ENCODE measurements at places on chromosomes 6 and 20.

- no peak for DNase-seq
Measured at GRCh38 chr6:129276461-129276860, 393.5 kb downstream of the LAMA2 start.

- peak; percentile 37 for DNase-seq
Measured at GRCh38 chr6:11607383-11607782, 69.8 kb downstream of the TMEM170B start.

DNA sequence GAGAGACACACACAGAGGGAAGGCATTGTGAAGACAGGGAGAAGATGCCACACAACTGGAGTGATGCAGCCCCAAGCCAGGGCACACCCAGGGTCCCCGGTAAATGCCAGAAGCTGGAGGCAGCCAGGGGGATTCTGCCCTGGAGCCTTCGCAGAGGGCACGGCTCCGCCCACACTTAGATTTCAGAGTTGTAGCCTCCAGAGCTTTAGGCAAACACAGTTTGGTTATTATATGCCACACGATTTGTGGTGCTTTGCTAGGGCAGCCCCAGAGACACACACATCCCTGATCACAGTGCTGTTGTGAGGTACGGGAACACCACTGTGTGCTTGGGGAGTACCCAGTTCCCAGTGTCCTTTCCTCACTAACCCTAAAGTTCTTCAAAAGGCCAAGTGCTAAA is 280.6 kb downstream of the SMOC2 start:
- no peak for DNase-seq

GRCh38 chr6:15429141-15430110 is 183.6 kb downstream of the JARID2 start:
- peak; percentile 76 for DNase-seq

GRCh38 chr20:21615617-21616080 is 89.8 kb upstream of the PAX1 start:
- DNase-seq = peak; percentile 83

- DNase-seq = no peak
Measured at GRCh38 chr20:51505566-51505965, 37.0 kb downstream of the NFATC2 start.

DNA sequence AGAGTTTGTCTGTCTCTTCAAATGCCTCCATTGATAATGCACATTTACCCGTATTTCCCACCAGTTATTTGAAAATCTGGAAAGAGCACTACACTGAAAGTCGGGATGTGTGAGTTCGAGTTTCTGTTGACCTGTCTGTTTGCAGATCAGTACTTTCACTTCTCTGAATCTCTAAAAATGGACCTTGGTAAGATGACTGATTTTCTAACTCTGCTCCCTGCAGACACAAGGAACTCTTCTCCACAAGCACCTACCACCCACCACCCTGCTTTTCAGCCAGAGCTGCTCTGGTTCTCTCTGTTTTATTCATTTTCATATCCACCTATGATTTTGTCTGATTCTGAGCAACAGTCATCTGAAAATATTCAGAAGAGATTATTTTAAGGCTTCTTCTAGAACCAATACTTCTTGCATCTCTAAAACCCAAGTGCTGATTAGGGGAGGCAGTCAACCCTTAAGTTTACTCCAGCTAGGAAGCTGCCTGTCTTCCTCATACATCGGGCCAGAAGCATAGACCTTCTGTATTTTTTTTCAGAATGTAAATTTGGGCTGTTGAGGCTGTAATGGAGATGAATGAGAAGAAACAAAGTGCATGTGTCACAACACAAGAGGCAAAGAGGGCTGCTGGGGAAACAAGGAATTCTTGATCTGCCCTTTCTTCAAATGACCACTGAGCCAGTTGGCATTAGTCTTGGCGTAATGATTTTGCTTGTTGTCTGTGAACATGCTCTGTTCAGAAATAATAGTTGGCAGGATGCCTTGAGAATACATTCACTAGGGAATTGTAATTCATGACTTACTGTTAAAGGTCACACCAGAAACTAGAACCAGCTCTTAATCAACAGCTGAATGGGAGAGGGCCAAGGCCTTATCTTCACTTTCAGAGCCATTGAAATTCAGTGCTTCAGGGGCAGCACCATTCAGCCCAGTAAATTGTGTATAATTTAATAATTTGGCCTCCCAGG is 85.4 kb upstream of the MYLIP start:
- DNase-seq = no peak

DNA sequence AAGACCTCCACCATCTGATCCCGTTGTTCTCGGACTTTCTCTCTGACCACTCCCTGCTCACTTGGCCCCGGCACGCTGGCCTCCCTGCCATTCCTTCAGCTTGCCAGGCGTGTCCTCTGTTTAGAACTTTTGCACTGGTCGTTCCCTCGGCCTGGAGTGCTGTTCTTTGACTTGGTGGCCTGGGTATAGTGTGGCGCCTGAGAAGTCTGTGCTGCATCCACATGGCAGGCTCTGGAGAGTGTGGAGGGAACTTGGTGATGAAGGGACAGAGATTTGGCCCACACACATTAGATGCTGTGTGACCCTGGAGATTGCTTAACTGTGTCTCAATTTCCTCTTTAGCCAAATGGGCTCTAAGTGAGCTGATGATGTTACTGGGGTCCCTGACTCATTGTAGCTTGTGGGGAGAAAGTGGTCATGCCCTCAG is 13.0 kb upstream of the TGM2 start:
- no peak for DNase-seq

DNA sequence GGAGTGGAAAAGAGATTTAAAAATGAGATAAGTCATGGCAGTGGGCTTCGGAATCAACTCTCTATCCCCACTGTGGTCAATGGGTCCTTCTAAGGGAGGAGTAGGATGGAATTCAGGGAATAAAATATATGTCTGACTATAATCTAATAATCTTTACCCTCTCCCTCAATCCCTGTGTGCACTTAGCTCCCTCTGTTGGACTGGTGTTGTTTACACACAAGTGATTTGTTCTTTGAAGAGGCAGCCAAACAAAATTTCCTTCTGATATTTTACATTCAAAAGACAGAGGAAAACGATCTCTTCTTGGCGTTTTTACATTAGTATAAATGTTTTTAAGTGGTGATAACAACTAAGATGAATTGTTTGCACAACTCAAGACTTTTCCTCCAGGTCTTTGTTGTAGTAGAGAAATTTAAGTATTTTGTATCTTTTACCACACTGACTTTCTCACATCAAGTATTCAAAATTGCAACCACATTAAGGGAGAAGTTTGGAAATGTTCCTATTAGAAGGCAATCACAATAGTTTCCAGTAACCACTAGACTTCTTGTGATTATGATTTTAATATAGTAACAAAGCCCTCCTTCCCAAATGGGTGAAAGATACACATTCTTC is 317.8 kb downstream of the CENPW start:
- DNase-seq = peak; percentile 54

- DNase-seq = peak; percentile 41
Measured at GRCh38 chr6:139392794-139393193, 18.3 kb upstream of the CITED2 start.

- DNase-seq = no peak
Measured at GRCh38 chr6:6148192-6148815, 141.6 kb upstream of the NRN1 start.

DNA sequence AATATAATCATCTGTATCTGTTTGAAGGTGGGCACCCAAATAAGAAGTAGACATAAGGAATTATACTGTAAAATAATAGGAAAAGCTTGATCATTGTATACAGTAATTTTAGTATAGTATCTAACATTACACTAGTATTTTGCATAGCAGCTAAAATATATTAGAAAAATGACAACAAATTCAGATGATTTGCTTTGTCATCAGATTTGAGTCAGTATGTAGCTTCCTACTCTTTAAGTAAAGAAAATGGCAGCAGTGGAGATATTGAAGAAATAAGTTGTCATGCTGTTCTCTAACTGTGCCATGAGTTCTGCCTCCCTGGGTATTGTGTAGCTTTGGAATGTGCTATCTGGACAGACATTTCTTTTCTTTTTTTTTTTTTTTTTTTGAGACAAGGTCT is 74.4 kb downstream of the TIAM2 start:
- DNase-seq = no peak

DNA sequence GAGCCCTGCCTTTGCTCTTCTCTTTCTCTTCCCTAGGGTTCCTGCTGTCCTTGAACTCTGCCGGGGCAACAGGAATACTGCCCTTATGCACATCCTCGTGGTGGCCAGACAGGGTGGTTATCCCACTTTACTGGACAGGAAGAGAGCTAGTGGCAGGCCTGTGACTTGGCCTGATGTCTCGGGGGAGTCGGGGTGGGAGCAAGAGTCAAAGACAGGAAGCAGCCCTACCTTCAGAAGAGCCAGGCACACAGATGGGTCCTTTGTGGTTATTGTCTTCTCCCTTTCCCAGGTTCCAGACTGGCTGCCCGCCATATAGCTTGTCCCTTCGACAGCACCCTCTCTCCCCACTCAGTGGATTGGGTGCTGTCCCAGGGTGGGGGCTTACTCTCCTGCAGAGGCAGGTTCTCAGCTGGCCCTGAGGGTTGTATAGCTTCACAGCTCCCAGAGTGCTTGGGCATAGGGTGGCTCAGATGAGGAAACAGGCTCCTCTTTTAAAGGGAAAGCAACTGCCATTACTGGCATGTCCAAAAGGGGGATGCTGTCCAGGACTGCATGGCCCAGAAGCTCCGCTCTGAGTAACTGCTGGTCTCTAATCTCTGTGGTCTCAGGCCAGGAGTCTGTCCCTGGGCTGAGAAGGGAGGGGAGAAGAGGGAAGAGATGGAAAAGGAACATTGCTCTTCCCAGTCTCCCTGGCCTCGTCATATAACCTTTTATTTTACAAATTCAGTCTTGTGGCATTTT is 17.3 kb downstream of the PLCG1 start:
- DNase-seq = no peak

DNA sequence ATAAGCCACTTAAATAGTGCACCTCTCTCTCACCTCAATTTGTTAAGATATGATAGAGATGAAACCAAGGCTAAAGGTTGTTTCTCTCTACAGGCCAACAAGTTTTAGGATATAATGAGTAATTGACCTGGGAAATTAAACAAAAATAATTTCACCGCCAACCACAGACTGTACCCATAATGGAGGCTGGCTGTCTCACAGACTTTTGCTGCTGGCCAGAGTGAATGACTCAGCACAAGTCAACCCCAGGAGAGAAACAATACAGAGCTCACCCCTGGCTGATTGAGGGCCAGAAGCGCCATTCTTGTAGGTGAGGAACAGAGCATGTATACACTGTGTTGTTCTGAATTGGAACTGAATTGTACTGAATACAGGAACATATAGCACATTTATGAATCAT is 99.9 kb downstream of the CAP2 start:
- peak; percentile 55 for DNase-seq

DNA sequence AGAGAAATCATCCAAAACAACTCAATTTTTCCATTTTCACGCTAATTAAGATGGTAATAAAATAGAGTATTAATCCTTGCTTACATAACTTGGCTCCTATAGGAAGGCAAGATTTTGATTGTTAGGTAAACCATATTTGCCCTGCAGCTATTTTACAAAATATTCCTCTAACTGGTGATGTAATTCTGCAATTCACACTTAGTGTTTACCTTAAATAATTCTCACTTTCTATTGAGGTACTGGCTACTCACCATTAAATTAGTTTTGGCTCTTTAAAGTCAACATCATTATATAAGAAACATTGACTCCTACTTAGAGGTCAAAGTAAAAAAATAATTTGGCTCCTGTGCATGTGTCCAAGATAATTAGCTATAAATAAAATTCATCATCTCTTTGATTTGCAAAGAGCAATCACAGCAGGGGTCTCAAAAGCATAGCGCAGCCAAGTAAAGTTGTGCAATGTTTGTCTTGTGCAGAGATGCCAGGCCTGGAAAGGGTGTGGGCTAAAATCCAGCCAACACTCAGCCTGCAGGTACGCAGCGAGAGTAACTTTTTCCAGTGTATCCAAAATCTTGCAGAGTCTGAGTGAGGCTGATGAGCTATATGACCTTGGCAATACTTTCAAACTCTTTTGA is 501.2 kb downstream of the MMUT start:
- DNase-seq = no peak

DNA sequence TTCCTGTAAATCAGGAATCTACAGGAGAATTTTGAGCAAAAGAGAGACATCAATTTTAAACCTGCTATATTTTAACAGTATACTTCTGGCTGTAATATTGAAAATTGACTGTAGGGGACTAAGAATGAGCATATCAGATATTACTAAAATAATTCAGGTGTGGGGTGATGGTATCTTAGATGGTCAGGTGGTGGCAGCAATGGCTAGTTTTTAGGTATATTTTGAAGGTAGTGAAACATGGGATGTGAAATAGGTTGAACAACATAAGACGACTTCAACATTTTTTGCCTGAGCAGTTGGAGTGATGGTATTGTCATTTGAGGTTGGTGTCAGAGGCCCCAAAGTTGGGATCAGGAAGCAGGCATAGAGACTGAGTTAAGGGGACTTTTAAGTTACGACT is 32.1 kb downstream of the FAM83B start:
- DNase-seq = no peak

GRCh38 chr6:4435981-4436445 is 300.6 kb upstream of the ECI2 start:
- no peak for DNase-seq

GRCh38 chr6:110786271-110786670 is 29.0 kb downstream of the CDK19 start:
- no peak for DNase-seq

DNA sequence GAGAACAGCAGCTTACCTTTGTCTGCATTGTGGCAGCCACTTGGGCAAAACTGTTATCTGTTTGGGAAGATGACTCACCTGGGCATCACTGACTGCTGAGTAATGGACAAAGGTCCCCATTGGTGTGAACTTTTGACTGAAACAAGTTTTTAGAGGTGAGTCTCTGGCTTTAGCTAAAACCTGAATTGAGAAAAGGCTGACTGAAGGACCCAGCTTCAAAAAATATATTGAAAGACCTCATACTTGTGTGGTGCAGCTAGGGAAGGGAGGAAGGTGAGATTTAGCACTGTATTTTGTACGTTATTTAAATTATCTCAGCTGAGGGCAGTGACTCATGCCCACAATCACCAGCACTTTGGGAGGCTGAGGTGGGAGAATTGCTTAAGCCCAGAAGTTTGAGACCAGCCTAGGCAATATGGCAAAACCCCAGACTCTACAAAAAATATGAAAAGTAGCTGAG is 4.5 kb upstream of the CITED2 start:
- DNase-seq = no peak

- DNase-seq = no peak
Measured at GRCh38 chr6:124090491-124090890, 286.8 kb downstream of the NKAIN2 start.

DNA sequence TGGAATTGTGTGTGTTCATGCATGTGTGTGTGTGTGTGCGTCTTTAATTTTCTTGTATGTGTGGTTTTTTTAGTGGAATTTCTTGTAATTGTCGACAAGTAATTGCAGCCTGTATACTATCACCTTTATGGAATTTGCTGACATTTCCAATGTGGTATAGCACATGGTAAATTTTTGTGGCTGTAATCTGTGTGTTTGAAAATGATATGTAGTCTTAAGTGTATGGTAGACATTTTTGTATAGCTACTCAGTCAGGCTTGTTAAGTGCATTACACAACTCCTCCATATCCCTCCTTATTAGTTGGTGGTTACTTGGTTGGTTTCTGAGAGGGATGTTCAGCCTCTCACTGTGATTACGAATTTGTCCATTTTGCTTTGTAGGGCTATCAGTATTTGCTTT is 384.5 kb upstream of the HSF2 start:
- peak; percentile 53 for DNase-seq

- DNase-seq = peak; percentile 11
Measured at GRCh38 chr6:63560801-63561287, 11.4 kb upstream of the LOC128125822 start.

Measured in AG08395 (cell line).